ENCODE measurements at places on chromosomes 2 and 18. TPM values are rescaled to one million over a fixed set of nuclear protein-coding genes. Genes with fewer than 3 reads are reported as not detected.

CFAP65 gene
- 0.15 TPM for total RNA-seq

HOXD12 gene
- not detected for total RNA-seq

SLC14A1 gene
- total RNA-seq: 0.08 TPM

TUBA3E gene
- total RNA-seq: 0.14 TPM

SSB gene
- total RNA-seq: 130 TPM
